Cardiac atrium fibroblast (primary cell): ENCODE measurements at places on chromosomes 1 and 21. TPM values are rescaled to one million over a fixed set of nuclear protein-coding genes. Genes with fewer than 3 reads are reported as not detected.

RGS4 gene
- total RNA-seq: 216 and 252 TPM in 2 replicates

UMODL1 gene
- total RNA-seq: not detected in 2 replicates

KCNJ10 gene
- total RNA-seq: not detected in 2 replicates

KIAA0319L gene
- 53.0 and 68.8 TPM in 2 replicates for total RNA-seq

TCEA3 gene
- total RNA-seq: 3.2 and 3.6 TPM in 2 replicates

TFF2 gene
- not detected in 2 replicates for total RNA-seq

ABCA4 gene
- 0.18 and 0.97 TPM in 2 replicates for total RNA-seq

IFFO2 gene
- 6.3 and 7.0 TPM in 2 replicates for total RNA-seq

GLMN gene
- 2.2 and 4.9 TPM in 2 replicates for total RNA-seq

MYBPHL gene
- total RNA-seq: not detected in 2 replicates

XCL1 gene
- total RNA-seq: not detected in 2 replicates

TLCD4 gene
- total RNA-seq: 0.32 and 0.54 TPM in 2 replicates

MEX3A gene
- total RNA-seq: 0.18 and 0.81 TPM in 2 replicates

PITHD1 gene
- 21.7 and 29.3 TPM in 2 replicates for total RNA-seq

CFAP141 gene
- not detected in 2 replicates for total RNA-seq

ITSN1 gene
- 62.9 and 117 TPM in 2 replicates for total RNA-seq

FNDC5 gene
- 0.16 and 13.5 TPM in 2 replicates for total RNA-seq

A3GALT2 gene
- total RNA-seq: not detected in 2 replicates

LCE2A gene
- total RNA-seq: not detected in 2 replicates

AMY1A gene
- total RNA-seq: not detected in 2 replicates

DCDC2B gene
- not detected in 2 replicates for total RNA-seq

GIPC2 gene
- 0.18 and 0.97 TPM in 2 replicates for total RNA-seq

OR10J1 gene
- total RNA-seq: not detected in 2 replicates

LHX8 gene
- total RNA-seq: not detected in 2 replicates

LIN28A gene
- total RNA-seq: not detected in 2 replicates

LCE1E gene
- total RNA-seq: not detected in 2 replicates

MYCL gene
- total RNA-seq: 0.54 and 0.81 TPM in 2 replicates

RBM11 gene
- not detected in 2 replicates for total RNA-seq

RGS7 gene
- not detected in 2 replicates for total RNA-seq

ANKRD65 gene
- total RNA-seq: 2.2 TPM in 1 of 2 replicates, not detected in the other

PPIAL4G gene
- total RNA-seq: not detected in 2 replicates

DMRTA2 gene
- total RNA-seq: not detected in 2 replicates

TCHHL1 gene
- total RNA-seq: not detected in 2 replicates

FAM177B gene
- not detected in 2 replicates for total RNA-seq

C1orf35 gene
- total RNA-seq: 5.0 and 13.5 TPM in 2 replicates

SPATA45 gene
- not detected in 2 replicates for total RNA-seq

PROK1 gene
- not detected in 2 replicates for total RNA-seq

ITLN1 gene
- 0.65 and 1.8 TPM in 2 replicates for total RNA-seq

AIM2 gene
- not detected in 2 replicates for total RNA-seq
